Lung (tissue), 17 donors: ENCODE measurements at places on chromosomes 1 and 21. TPM values are rescaled to one million over a fixed set of nuclear protein-coding genes. Genes with fewer than 3 reads are reported as not detected.
A peak's percentile ranks its signal among the peaks of the same experiment; 100 is the strongest.

EPHA2 gene
- 35.6 TPM for total RNA-seq

WDR64 gene
- total RNA-seq, result not detected

DNA sequence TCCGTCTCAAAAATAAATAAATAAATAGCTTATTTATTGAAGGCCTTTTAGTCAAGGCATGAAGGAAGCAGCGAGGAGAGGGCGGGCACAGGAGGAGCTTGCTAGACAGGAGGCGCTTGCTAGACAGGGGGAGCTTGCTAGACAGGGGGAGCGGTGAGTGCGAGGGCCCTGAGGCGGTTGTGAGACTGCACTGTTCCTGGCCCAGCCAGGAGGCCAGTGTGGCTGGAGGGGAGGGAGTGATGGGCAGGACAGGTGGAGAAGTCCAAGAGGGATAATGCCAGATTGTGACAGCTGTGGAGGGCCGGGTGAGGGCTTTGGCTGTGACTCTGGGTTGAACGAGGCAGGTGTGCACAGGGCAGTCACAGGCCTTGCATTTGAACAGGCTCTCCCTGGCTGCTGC is 18.2 kb downstream of the KIF17 start:
- DNase-seq, result no peak

RUNX1 gene
- total RNA-seq, result 100 TPM

- no peak for DNase-seq
Measured at GRCh38 chr1:168057921-168058320, 78.8 kb downstream of the GPR161 start.

DNA sequence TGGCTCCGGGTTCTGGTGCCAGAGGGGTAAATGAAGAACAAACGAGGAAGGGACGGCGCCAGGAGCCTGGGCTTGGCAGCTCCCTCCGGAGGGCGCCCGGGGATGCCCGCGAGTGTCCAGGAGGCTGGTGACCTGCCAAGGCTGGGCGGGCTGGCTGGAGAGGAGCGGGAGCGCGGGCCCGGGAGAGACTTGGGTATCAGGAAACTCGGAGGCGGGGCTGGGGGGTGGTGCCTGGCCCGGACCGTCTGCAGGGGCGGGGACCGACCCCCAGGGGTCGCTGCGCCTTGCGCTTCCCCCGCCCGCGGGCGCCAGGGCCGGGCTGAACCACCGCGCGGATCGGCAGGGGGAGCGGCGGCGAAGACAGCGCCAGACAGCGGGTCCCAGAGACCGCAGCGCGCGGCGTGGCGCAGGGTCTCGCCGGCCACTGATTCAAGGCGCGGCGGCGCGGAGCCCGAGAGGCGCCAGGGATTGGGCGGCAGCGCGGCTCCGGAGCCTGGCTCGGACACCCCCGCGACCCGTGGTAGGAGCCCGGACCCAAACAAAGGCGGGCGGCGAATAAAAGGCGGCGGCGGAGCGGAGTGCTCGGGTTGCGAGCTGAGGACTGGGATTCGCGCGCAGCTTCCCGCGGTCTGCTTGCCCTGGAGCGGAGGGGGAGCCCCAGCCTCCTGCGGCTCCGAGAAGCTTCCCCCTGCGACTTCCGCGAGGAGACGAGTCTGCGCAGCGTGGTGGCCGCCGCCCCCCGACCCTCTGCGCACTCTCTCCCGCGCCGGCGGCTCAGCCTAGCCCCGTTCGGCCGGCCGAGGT is at the start of gene DISP3:
Gene DISP3, plus strand, starts transcription at position 585 of the 804 bp plus-strand sequence. CDS start 21,838 bp downstream, outside the sequence.
- DNase-seq, result peak; percentile 83

DNA sequence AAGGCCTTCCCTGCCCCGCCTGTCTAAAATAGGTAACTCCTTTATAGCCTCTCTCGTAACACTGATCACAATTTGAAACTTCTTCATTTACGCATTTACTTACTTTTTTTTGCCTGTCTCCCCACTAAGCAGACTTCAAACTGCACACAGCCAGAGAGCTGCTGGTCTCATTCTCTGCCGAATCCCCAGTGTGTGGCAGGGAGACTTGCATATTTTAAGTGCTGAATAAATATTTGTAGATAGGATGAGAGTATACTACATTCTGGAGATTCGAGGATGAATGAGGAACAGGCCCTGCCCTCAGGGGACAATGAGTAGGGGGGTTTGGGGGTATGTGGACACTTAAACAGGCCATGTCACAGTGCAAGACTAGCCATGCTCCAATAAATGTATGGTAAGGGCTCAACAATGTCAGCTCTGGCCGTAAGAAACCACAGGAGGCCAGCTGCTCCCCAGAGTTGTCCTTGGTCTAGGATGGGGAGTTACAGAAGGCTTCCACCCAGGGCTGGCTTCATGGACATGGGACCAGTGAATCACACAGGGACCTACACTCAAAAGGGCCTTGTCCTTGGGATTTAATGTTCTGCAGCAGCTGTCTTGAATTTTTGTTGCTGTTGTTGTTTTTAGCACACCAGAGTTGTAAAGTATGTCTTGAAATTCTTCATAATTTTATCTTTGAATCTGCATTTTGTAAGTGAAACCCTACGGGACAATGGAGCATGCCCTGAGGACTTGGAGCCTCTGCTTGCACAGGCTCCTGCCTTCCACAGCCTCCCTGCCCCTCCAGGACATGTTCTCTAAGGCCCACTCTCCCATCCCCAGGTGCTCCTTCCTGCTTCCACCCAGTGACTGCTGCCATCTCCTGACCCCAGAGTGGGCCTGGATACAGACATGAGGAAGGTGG is 8.5 kb downstream of the DIO1 start:
- no peak for DNase-seq

DNA sequence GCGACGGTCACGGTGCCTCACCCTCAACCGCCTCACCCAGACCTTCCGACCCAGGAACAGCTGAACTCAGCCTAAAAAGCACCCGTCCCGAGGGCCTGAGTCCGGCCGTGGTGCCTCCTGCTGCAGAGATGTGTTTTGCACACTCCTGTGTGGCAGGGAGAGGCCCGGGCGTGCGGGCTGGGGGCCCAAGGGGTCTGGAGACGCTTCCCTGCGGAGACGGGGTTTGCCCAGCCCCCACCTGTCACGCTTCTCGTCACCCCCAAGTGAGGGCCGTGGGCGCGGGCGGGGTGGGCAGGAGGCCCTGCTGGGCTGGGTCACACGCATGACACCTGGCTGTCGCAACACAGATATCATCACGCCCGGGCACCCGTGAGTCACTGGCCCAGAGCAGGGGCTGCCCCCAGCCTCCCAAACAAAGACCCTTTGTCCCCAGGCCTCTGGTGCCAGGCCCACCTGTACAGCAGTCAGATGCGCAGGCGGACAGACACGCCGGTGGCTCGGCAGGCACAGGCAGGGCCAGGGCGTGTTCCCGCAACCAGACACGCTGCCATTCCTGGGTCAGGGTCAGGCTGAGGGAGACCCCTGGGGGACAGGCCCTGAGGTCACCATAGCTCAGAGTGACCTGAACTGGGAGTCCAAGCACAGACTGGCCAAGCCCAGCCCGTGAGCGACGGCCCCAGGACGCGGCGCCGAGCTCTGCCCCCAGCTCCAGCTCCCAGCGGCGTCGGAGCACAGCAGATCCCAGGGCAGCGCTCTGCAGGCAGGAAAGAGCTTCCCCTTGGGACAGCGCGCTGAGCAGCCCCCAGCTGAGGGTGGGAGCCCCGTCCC is 6.1 kb downstream of the B3GALT6 start:
- DNase-seq, result peak; percentile 36

OR6K3 gene
- 0.09 TPM for total RNA-seq

- peak; percentile 24 for DNase-seq
Measured at GRCh38 chr21:40270047-40270446, 402.8 kb downstream of the PCP4 start.

- DNase-seq, result no peak
Measured at GRCh38 chr21:33414068-33414467, 10.9 kb downstream of the IFNGR2 start.

- no peak for DNase-seq
Measured at GRCh38 chr1:77322061-77322900, 40.5 kb downstream of the AK5 start.

- DNase-seq, result no peak
Measured at GRCh38 chr1:180966312-180966711, 53.6 kb downstream of the KIAA1614 start.

GRCh38 chr1:227317523-227318015 is 723 bp downstream of the CDC42BPA start:
- peak; percentile 82 for DNase-seq

DISP3 gene
- total RNA-seq, result not detected

DNA sequence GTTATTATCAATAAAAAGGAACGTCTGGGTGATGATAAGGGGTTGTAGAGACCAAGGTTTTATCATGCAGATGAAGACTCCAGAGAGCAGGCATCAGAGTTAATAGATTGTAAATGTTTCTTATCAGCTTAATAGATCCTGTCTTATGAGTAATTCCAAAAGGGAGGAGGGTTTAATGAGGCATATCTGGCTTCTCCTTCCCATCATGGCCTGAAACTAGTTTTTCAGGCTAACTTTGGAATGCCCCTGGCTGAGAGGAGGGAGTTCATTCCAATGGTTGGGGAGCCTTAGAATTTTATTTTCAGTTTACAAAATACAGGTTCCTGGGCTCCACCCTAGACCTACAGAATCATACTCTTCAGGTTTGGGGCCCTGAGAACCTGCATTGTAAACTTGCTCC is 13.5 kb downstream of the PLA2G2D start:
- no peak for DNase-seq

DNA sequence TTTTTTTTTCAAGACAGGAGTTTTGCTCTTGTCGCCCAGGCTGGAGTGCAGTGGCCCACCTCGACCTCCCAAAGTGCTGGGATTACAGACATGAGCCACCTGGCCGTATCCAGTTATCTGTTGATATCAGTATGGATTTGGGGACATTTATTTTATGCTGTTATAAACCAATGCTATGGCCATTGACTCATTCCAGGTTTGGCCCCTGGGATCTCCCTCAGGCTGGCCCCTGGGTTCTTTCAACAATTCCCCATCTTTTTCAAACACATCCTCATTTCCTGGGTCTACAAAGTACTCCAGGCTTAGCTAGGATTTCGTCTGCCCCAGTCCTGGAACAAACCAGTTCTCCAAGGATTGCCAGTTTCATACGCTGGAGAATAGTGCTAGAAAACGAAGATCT is 44.1 kb downstream of the WDR4 start:
- DNase-seq, result no peak

DNA sequence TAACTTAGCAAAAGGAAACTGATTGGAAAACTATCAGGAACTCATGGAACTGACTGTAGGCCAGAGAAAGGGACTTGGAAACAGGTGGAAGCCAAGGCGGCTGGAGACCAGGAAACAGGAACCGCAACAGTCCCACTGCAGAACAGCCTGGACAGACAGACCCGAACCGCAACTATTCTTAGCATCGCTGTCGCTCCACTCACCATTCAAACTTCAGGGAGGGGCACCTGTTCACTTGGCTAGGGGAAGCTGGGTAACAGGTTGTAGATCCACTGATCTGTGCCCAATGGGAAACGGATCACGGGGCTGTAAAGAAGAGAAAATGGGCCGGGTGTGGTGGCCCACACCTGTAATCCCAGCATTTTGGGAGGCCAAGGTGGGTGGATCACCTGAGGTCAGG is 61.9 kb downstream of the CLSTN1 start:
- DNase-seq, result no peak

- no peak for DNase-seq
Measured at GRCh38 chr1:14255233-14255632, 343.3 kb upstream of the KAZN start.

GRCh38 chr1:2801535-2802291 is at the start of gene TTC34:
TSS of gene TTC34 (minus strand) at chr1:2801693. CDS start at chr1:2800827, 866 bp downstream.
- peak; percentile 47 for DNase-seq

CELA3B gene
- total RNA-seq, result not detected

GRCh38 chr1:109485001-109485400 is 1.3 kb downstream of the ATXN7L2 start:
- DNase-seq, result no peak

DNA sequence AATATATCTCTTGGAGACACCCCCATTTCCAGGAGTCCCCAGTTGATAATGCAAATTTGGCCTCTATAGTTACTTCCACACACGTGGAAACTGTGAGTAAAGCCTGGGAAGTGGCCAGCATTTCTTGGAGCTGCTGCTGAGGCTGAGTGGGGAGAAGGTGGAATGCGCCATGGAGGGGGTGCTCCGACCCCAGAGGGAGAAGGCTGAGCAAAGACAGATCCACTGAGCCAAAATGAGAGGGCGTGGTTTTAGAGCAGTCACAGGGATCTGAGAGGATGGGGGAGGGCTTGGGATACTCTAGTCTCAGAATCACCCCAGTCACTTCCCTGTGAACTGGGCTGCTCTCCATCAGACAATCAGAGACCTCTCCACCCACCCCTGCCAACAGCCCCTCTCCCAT is 38.7 kb downstream of the TRIM62 start:
- no peak for DNase-seq
